ENCODE measurements at places on chromosomes 3 and 15.

- DNase-seq, result no peak
Observed at GRCh38 chr3:36792342-36792741, 28.0 kb upstream of the DCLK3 start.

DNA sequence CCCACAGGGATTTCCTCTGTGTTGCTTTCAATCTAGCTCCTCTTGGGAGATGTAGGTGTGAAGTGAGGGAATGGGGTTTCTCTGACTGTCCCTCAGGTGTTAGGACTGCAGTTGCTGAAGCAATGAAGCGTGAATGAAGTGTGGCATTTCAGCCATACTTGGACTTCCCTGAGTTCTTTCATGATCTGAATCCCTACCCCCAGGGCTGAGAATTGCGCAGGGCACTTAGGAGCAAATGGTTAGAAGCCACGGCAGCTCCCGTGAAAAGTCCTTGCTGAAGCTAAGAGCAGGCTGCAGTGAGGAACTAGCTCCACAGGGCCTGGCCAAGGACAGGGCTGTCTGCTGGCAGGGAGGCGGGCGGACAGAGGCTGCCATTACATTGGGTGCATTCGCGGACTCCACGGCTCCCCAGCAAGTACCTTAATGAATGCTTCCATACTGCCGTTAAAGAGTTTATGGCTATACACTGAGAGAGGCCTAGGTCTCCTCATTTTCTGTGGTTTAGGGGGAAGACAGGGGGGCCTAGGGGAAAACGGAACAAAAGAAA is 69.0 kb upstream of the RAD18 start:
- no peak for DNase-seq

GRCh38 chr15:42239528-42240182 is 31.6 kb upstream of the VPS39 start:
- no peak for DNase-seq

- no peak for DNase-seq
Observed at GRCh38 chr15:39788800-39789565, 6.3 kb upstream of the FSIP1 start.
